Activated CD8-positive, alpha-beta memory T cell treated with anti-CD3 and anti-CD28 coated beads for 1 hour (primary cell): ENCODE measurements at places on chromosomes 5 and 9.

GRCh38 chr5:126801174-126801991, 24.4 kb downstream of the LMNB1 start:
- no peak for DNase-seq

DNA sequence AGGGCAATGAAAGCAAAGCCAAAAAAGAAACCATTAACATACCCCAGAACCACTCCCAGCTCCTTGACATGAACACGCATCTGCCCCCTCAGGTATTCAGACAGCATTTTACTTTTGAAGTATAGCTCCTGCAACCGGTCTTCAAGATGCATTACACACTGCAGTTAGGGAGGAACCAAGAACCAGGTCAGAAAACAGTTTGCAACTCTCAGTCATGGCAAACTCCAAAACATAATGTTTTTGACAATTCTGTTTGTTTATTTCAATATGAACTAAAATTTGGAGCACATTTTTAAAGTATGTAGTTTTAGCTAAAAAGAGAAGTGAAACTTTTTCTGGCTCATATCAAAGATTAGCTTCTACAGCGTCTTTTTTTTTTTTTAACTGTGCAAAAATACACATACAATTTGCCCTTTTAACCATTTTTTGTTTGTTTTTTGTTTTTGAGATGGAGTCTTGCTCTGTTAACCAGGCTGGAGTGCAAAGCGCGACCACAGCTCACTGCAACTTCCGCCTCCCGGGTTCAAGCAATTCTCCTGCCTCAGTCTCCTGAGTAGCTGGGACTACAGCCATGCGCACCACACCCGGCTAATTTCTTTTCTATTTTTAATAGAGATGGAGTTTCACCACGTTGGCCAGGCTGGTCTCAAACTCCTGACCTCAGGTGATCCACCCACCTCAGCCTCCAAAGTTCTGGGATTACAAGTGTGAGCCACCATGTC, 12.2 kb upstream of the RAPGEF6 start:
- DNase-seq: no peak

DNA sequence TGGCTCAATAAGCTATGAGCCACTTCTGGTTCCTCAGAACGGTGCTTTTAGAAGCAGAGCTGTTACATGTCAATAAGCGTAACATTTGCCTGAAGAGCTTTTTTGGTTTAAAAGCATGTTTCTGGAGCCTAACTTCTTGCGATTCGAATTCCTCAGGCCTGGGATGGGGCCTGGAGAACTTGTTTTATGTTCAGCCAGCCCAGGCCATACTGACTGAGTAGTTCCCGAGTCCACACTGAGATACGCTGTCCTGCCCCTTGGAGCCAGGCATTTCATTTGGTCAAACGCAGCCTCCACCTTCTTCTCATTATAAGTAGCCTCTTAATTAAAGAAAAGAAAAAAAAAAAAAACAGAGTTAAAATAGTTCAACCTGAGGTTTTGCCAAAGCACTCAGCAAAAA, 260.6 kb upstream of the ANKRD55 start:
- DNase-seq: no peak

DNA sequence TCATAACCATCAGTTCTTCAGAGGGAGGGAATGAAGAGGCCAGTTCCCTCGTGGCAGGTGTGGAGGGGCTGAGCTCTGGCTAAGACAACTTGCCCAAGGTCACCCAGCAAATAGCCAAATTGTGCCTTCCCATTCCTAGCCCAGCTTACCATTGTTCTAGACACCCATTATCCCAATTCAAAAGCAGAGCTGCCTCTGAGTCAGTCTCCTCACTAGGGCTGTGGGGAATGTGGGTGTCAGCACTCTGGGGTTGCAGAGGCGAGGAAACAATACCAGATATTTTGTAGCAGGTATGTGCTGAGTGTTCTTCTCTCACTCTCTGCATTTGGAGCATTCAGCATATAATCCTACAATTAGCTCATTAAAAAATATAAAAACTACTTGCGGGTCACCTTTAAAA, 270.8 kb downstream of the PSAT1 start:
- DNase-seq: no peak

- no peak for DNase-seq
These were observed 1.3 kb downstream of the CCT5 start for GRCh38 chr5:10251405-10251804.
